ENCODE measurements at places on chromosomes 1 and 21.

DNA sequence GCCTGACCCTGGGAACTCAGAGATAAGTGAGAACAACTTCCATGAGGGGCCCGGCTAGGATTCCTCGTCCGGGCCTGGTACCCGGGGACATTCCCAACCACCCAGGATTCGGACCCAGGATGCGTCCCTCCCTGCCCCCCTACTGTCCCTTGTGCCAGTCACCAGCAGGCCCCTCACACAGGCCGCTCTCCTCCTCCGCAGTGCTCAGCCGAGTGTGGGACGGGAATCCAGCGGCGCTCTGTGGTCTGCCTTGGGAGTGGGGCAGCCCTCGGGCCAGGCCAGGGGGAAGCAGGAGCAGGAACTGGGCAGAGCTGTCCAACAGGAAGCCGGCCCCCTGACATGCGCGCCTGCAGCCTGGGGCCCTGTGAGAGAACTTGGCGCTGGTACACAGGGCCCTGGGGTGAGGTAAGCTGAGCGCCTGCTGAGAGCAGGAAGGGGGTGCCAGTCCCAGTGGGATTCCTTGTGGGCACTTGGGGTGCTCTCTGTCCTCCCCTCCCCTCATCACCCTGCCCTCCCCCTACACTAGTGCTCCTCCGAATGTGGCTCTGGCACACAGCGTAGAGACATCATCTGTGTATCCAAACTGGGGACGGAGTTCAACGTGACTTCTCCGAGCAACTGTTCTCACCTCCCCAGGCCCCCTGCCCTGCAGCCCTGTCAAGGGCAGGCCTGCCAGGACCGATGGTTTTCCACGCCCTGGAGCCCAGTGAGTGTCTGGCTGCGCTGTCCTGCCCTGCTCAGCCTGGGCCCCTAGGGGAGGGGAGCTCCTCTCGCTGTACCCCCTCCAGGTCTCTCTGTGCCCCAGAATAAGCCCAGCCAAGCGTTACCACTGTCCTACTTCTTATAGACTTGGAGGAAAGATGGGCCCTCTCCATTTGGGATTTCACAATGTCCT lies 9.8 kb downstream of the ADAMTSL4 start:
- no peak for DNase-seq

DNA sequence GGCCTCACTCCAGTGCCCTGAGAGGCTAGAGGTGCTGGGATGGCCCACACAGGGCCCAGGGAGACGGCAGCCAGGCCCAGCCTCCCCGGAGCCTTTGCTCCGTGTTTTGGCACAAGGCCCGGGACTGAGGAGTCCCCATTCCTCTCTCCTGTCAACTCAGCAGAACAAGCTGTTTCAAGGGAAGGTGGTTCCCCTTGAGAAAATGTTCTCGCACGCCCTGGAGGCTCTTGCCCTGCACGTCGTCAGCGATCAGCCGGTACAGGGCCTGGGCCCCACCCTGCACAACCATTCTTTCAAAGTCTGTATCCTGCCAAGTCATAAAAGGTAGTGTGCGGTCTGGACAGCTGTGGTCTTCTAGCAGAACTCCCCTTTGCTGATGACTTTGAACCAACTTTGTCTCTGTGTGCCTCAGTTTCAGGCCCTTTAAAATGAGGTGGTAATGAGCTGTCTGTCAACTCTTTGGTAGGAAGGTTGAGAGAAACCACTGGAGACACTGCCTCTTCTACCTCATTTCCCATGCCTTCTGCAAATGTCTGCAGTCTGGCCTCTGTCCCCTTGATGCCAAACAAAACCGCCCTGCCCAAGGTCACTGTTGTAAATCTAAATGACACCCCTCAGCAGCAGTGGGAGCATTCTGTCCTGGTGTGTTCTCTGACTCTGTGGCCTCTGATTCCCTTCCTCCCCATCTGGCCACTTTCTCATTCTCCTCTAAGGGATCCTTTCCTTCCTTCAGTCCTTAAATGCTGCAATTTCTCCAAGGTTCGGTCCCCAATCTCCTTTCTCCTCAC lies 138.6 kb upstream of the JUN start:
- peak; percentile 31 for DNase-seq

GRCh38 chr1:18009055-18009454 lies 98.5 kb upstream of the IGSF21 start:
- no peak for DNase-seq

DNA sequence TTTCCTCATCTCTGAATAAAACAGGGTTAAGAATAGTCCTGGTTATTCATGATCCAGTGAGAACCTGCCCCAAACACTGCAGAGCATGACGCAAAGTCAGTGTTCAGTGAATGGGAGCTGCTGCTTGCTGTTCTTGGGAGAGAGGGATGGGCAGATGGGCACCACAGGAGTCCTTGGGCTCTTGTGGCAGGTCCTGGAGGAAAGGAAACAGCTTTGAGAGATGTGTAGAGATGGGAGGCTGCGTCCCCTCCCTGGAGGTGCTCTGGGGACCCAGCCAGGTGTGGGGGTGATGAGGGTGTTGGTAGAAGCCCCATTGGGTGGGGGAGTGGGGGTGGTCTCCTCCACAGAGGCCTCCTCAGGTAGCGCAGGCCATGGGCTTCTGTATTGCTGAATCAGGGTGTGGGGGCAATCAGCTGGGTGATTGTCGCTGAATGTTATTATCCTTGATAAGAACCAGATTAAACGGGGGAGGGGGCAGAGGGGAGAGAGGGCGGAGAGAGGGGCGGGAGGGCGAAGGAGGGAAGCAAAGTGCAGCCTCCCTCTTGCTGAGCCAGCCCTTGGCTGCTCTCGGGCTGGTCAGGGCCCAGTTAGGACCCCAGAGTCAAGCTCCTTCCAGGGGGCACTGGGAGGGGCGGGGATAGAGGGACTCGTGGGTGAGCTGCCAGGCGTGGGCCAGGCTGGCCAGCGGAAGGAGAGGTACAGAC lies 22.9 kb upstream of the CASZ1 start:
- DNase-seq: no peak

- no peak for DNase-seq
Observed at GRCh38 chr1:2098301-2098698, 48.1 kb downstream of the PRKCZ start.

- no peak for DNase-seq
Observed at GRCh38 chr21:46056450-46056903, 41.4 kb upstream of the COL6A2 start.

GRCh38 chr1:168170564-168171508 lies 7.9 kb upstream of the TIPRL start:
- DNase-seq: no peak

GRCh38 chr1:241902391-241903065 lies 54.5 kb downstream of the EXO1 start:
- no peak for DNase-seq

DNA sequence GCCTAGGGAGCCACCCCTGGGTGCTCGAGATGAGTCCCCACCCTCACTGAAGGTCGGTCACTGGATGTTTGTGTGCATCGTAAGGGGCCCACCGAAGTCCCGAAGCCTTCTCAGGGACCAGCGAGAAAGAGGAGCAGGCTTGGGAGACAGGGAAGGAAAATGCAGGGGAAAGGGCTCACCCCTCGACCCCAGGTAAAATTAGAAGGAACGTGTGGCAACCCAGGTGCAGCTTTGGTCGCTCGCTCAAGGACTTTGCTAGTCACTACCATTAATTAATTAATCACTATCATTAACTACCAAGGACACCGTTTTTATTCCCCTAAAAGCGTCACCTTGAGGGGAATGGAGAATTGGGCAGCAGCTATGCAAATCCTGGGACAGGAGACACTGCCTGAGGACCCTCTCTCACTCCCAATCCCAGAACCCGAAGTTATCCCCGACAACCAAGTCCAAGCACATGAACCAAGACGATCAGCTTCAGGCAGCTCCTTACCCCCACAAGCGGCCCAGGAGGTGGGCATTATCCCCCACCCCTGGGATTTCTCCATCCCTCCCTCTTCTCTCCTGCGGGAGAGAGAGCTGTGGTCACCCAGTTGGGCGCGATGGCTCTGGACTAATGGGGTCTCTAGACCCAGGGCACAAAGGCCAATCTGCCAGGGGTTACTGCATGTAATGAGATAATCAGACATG lies 4.2 kb upstream of the SIM2 start:
- no peak for DNase-seq
